Heart left ventricle (tissue), 16 donors: ENCODE measurements at places on chromosomes 6 and 20. TPM values are rescaled to one million over a fixed set of nuclear protein-coding genes. Genes with fewer than 3 reads are reported as not detected.

The FAM120B gene
- 7.3 TPM for polyA plus RNA-seq

The GLP1R gene
- polyA plus RNA-seq: 1.6 TPM

The CCN5 gene
- 92.3 TPM for polyA plus RNA-seq

The IDH3B gene
- polyA plus RNA-seq: 188 TPM

The OTOR gene
- not detected for polyA plus RNA-seq

The VSX1 gene
- polyA plus RNA-seq: 0.19 TPM

The CFAP61 gene
- 17.4 TPM for polyA plus RNA-seq

The BPIFA1 gene
- polyA plus RNA-seq: not detected

The AKAP7 gene
- polyA plus RNA-seq: 2.3 TPM

The BAK1 gene
- 55.3 TPM for polyA plus RNA-seq

The PDE10A gene
- 4.2 TPM for polyA plus RNA-seq

The FABP7 gene
- not detected for polyA plus RNA-seq

The AAR2 gene
- 7.8 TPM for polyA plus RNA-seq

The MCHR2 gene
- polyA plus RNA-seq: not detected

The BPI gene
- not detected for polyA plus RNA-seq

The PHACTR3 gene
- 3.5 TPM for polyA plus RNA-seq

The THBD gene
- polyA plus RNA-seq: 24.0 TPM

The CALHM5 gene
- 0.76 TPM for polyA plus RNA-seq

The ADAT2 gene
- polyA plus RNA-seq: 1.5 TPM

The RIMS1 gene
- not detected for polyA plus RNA-seq

The SRMS gene
- polyA plus RNA-seq: not detected

The THBS2 gene
- polyA plus RNA-seq: 19.8 TPM

The SERPINB1 gene
- 20.4 TPM for polyA plus RNA-seq

The RBM24 gene
- polyA plus RNA-seq: 119 TPM

The GPLD1 gene
- 0.34 TPM for polyA plus RNA-seq

The RBBP8NL gene
- polyA plus RNA-seq: not detected

The TRIM31 gene
- not detected for polyA plus RNA-seq

The ULBP2 gene
- 3.7 TPM for polyA plus RNA-seq

The DST gene
- polyA plus RNA-seq: 139 TPM

The SYNE1 gene
- 25.0 TPM for polyA plus RNA-seq

The HDGFL1 gene
- polyA plus RNA-seq: not detected

The PRR18 gene
- polyA plus RNA-seq: not detected

The CTAGE9 gene
- not detected for polyA plus RNA-seq

The ZSCAN16 gene
- 4.9 TPM for polyA plus RNA-seq

The MUC21 gene
- polyA plus RNA-seq: not detected

The DEFB128 gene
- polyA plus RNA-seq: not detected

The PERP gene
- 41.0 TPM for polyA plus RNA-seq

The LIN28B gene
- not detected for polyA plus RNA-seq

The RNF217 gene
- polyA plus RNA-seq: 8.1 TPM

The KCNK16 gene
- not detected for polyA plus RNA-seq

The DPPA5 gene
- not detected for polyA plus RNA-seq
